Activated CD8-positive, alpha-beta memory T cell treated with anti-CD3 and anti-CD28 coated beads for 1 hour (primary cell): ENCODE measurements at places on chromosomes 1 and 21.

- no peak for DNase-seq
Observed at GRCh38 chr1:215776336-215776735, 209.2 kb downstream of the KCTD3 start.

GRCh38 chr1:85894651-85895050, 186.4 kb upstream of the ZNHIT6 start:
- no peak for DNase-seq

- no peak for DNase-seq
Observed at GRCh38 chr1:207981976-207982375, 71.1 kb upstream of the CD34 start.

- DNase-seq, result no peak
Observed at GRCh38 chr1:30803562-30803961, 46.0 kb upstream of the LAPTM5 start.

DNA sequence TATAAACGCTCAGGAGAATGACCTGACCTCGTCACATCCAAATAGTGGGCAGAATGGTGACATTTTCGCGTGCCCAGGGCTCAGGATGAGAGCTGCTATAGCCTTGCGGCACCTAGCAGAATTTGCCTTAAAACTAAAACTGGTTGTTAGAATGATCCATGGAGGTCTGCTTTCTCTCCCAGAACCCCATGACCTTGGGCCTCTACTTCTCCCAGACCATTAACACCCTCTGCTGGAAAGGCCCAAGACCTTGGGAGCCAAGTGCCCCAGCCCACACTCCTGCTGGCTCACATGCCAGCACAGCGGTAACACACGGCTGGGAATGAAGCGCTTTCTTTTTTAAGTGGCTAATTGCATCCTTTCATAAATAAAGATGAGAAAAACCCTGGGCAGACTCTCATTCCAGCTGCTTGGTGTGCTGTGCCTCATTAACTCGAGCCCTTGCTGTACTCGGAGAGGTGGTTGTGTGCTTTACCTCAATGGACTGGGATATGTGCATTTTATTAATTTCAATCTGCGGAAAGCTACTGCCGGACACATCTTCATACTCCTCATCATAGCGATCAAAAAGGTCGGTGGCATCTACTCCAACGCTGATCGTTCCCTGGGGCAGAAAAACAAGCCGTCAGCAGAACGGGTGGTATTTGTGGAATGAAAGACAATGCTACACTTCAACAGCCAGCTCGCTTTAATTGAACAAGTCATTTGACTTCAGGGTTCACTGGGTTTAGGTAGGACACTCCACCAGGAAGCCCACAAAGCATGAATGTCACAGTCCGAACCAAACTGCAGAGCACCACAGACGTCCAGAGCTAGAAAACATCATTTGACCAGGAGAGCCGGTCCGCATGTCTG, 29.0 kb downstream of the THAP3 start:
- DNase-seq, result no peak

GRCh38 chr21:39984286-39984991, 117.2 kb downstream of the PCP4 start:
- DNase-seq, result no peak

- no peak for DNase-seq
Observed at GRCh38 chr21:35911412-35912191, 148.7 kb downstream of the SETD4 start.

GRCh38 chr1:29683472-29683871, 447.1 kb downstream of the PTPRU start:
- no peak for DNase-seq

- DNase-seq, result no peak
Observed at GRCh38 chr21:37828556-37828955, 87.7 kb downstream of the KCNJ6 start.

GRCh38 chr1:95382000-95382786, 148.2 kb downstream of the RWDD3 start:
- DNase-seq, result no peak

GRCh38 chr1:224116131-224116530, 2.2 kb downstream of the FBXO28 start:
- DNase-seq, result no peak

- no peak for DNase-seq
Observed at GRCh38 chr21:36428761-36429432, 43.7 kb downstream of the CHAF1B start.
